CD8-positive, alpha-beta memory T cell (primary cell): ENCODE measurements at places on chromosomes 16 and 17. TPM values are rescaled to one million over a fixed set of nuclear protein-coding genes. Genes with fewer than 3 reads are reported as not detected.

GRCh38 chr16:58556678-58557077 is 41.4 kb downstream of the SETD6 start:
- H3K4me1 ChIP-seq, result no peaks in the 10 kb centered on the region
- peaks cover 61% of the 10 kb centered on the region for H3K36me3 ChIP-seq
- no peak for DNase-seq

GRCh38 chr16:13982451-13982850 is 62.5 kb downstream of the ERCC4 start:
- H3K27ac ChIP-seq, result no peak overlapping the region
- H3K4me3 ChIP-seq, result no peak overlapping the region
- H3K4me1 ChIP-seq, result no peaks in the 10 kb centered on the region
- no peaks in the 10 kb centered on the region for H3K36me3 ChIP-seq

- H3K27me3 ChIP-seq, result no peaks in the 10 kb centered on the region
- H3K4me1 ChIP-seq, result peaks cover 27% of the 10 kb centered on the region
- peak; percentile 31 for DNase-seq
- peaks cover 43% of the 10 kb centered on the region for H3K36me3 ChIP-seq
- no peak overlapping the region for H3K27ac ChIP-seq
- H3K4me3 ChIP-seq, result no peak overlapping the region
Measured at GRCh38 chr17:7889166-7889955, 772 bp downstream of the CHD3 start.

- H3K27ac ChIP-seq, result no peak overlapping the region
- no peaks in the 10 kb centered on the region for H3K36me3 ChIP-seq
- no peaks in the 10 kb centered on the region for H3K27me3 ChIP-seq
- no peak overlapping the region for H3K4me3 ChIP-seq
Measured at GRCh38 chr17:57902800-57903759, 52.1 kb downstream of the CUEDC1 start.

DNA sequence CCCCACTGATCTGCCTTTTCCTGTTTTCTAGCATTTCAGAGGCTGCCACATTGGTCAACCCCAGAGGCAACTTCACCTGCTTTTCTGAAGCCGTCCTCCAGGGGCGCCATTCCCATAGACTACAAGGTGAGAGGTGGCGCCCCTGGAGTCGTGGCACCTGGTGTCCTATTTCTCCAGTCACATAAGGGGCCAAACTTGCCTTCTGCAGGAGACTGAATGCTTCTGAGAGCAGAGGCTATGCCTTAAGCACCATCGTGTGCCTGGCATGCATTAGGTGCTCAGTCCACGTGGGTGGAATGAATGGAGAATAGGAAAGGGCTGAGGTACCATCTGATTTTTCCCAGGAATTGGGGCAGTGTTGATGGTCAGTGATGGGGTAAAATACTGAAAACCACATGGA is 164.8 kb downstream of the HAPSTR1 start:
- no peaks in the 10 kb centered on the region for H3K36me3 ChIP-seq
- H3K4me3 ChIP-seq, result no peak overlapping the region
- no peaks in the 10 kb centered on the region for H3K4me1 ChIP-seq
- H3K27ac ChIP-seq, result no peak overlapping the region

- no peak for DNase-seq
- peak overlapping the region; percentile 28 for H3K4me3 ChIP-seq
- peak overlapping the region; percentile 67 for H3K27ac ChIP-seq
- H3K27me3 ChIP-seq, result no peaks in the 10 kb centered on the region
- H3K4me1 ChIP-seq, result peaks cover 56% of the 10 kb centered on the region
- no peaks in the 10 kb centered on the region for H3K36me3 ChIP-seq
Measured at GRCh38 chr16:66516509-66516807, 33.5 kb downstream of the TK2 start.

DNA sequence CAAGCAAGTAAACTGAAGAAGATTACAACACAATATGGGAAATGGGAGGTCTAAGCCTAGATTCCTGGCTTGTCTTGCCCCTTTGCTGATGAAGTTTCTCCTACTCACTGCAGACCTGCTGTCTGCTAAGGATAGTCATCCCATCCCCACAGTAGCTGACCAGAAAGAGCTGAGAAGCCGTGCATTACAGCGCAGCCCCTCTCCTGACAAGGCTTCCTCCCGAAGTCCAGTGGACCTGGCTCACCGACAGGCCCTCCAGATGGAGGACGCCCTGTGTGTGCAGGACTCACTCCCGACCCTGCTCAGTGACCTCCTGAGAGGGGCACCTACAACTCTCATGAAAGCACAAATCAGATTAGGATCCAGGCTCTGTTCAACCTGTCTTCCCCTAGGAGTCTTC is 35.4 kb downstream of the KIAA0753 start:
- peaks cover 33% of the 10 kb centered on the region for H3K36me3 ChIP-seq
- H3K4me3 ChIP-seq, result no peak overlapping the region
- no peaks in the 10 kb centered on the region for H3K4me1 ChIP-seq
- DNase-seq, result no peak
- H3K27me3 ChIP-seq, result no peaks in the 10 kb centered on the region

The PLEKHH3 gene
- 0.70 TPM for total RNA-seq

The CDRT15 gene
- total RNA-seq, result not detected
